ENCODE measurements at places on chromosomes 5 and 9. TPM values are rescaled to one million over a fixed set of nuclear protein-coding genes. Genes with fewer than 3 reads are reported as not detected.

DNA sequence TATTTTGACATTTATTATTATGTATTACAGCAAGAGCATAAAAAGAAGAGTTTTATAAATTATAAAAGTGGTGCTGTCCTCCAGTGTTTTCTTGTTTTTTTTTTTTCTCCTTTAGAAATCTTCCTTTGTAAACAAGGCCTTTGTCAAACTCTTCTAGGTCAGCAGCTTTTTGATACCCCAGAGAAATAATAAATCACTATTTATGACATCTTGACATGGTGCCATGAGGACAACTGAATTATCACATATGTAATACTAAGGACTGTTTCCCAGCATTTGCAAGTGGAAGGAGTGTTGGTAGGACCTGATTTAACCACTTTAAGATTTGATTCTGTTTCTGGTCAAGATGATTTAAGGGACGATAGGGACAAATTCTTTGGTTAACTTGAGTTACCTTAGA is 4.6 kb downstream of the SMARCA2 start:
- H3K27ac ChIP-seq, result no peak overlapping the region
- peaks cover 37% of the 10 kb centered on the region for H3K4me1 ChIP-seq
- DNase-seq, result no peak
- H3K4me3 ChIP-seq, result no peak overlapping the region

GRCh38 chr9:18749711-18750110 is 275.8 kb downstream of the ADAMTSL1 start:
- H3K36me3 ChIP-seq, result no peaks in the 10 kb centered on the region
- H3K27me3 ChIP-seq, result no peaks in the 10 kb centered on the region
- H3K27ac ChIP-seq, result no peak overlapping the region
- DNase-seq, result no peak

- H3K4me1 ChIP-seq, result no peaks in the 10 kb centered on the region
- no peaks in the 10 kb centered on the region for H3K27me3 ChIP-seq
- H3K27ac ChIP-seq, result no peak overlapping the region
- H3K36me3 ChIP-seq, result peaks cover 15% of the 10 kb centered on the region
- no peak overlapping the region for H3K4me3 ChIP-seq
- DNase-seq, result peak; percentile 42
These were observed 18.6 kb downstream of the GOLGA2 start for GRCh38 chr9:128257086-128257825.

DNA sequence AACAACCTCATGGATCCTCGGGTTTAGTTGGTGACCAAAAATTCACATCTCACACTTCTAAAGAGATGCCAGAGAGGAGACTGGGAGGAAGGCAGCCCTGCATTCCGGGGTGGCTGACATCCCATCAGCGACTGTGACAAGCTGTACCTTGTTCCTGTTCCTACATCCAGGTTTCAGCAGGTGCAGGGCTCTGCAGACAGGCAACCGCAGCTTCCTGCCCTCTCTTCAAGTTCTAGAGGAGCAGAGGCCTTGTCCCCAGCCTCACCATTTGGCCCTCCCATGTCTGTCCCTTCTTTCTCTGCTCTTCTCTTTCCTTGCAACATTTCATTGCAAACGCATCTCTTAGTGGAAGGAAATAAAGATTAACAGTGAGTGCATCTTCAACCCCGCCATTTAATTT is 454.6 kb downstream of the IRX1 start:
- H3K4me3 ChIP-seq, result no peak overlapping the region
- H3K4me1 ChIP-seq, result no peaks in the 10 kb centered on the region
- no peaks in the 10 kb centered on the region for H3K36me3 ChIP-seq
- no peak overlapping the region for H3K27ac ChIP-seq

GRCh38 chr5:170632985-170633234 is 129.1 kb downstream of the KCNIP1 start:
- H3K27me3 ChIP-seq, result no peaks in the 10 kb centered on the region
- H3K4me1 ChIP-seq, result no peaks in the 10 kb centered on the region

- peaks cover 17% of the 10 kb centered on the region for H3K36me3 ChIP-seq
- H3K27ac ChIP-seq, result no peak overlapping the region
- H3K4me3 ChIP-seq, result no peak overlapping the region
These were observed 34.5 kb downstream of the CREBRF start for GRCh38 chr5:173090639-173091038.

DNA sequence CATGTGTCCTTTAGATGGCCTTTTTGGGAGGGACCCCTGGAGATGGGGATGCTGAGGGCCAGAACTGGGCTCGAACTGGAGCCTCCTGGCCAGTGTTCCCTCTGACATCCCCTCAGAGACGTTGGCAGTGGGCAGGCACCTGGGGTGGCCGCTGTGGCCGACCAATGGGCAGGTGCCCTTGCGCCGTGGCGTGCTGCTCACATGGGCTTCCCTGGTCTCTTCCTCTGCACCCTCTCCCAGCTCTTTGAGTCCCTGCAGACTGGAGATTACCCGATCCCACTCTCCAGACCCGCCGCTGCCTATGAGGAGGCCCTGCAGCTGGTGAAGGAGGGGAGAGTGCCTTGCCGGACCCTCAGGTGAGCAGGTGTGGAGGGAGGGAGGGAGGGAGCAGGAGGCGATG is 19.9 kb upstream of the DOLPP1 start:
- no peak overlapping the region for H3K27ac ChIP-seq
- H3K4me3 ChIP-seq, result no peak overlapping the region
- peaks cover 6% of the 10 kb centered on the region for H3K36me3 ChIP-seq
- no peaks in the 10 kb centered on the region for H3K27me3 ChIP-seq
- no peaks in the 10 kb centered on the region for H3K4me1 ChIP-seq

DNA sequence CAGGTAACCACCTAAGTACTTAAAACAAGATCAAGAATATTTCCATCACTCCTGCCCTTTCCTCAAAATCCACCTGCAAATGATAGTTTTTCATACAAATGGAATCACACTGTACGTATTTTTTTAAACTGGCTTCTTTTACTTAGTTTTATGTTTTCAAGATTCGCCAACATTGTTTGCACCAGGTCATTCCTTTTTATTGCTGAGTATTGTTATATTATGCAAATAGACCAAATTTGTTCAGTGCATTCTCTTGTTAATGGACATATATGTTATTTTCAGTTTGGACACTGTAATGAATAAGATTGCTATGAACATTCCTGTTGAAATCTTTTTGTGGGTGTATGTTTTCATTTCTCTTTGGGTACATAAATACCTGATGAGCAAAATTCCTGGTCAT is 8.3 kb upstream of the ANKRD31 start:
- DNase-seq, result no peak
- no peaks in the 10 kb centered on the region for H3K4me1 ChIP-seq
- no peaks in the 10 kb centered on the region for H3K36me3 ChIP-seq
- no peaks in the 10 kb centered on the region for H3K27me3 ChIP-seq
- no peak overlapping the region for H3K27ac ChIP-seq
- H3K4me3 ChIP-seq, result no peak overlapping the region

- H3K27me3 ChIP-seq, result no peaks in the 10 kb centered on the region
- no peak for DNase-seq
- no peak overlapping the region for H3K27ac ChIP-seq
- H3K4me1 ChIP-seq, result no peaks in the 10 kb centered on the region
- H3K36me3 ChIP-seq, result no peaks in the 10 kb centered on the region
- no peak overlapping the region for H3K4me3 ChIP-seq
These were observed 663.8 kb upstream of the KLF4 start for GRCh38 chr9:108153416-108153815.

GRCh38 chr5:164052536-164053093 is 547.2 kb downstream of the MAT2B start:
- no peak for DNase-seq
- H3K27ac ChIP-seq, result no peak overlapping the region
- no peaks in the 10 kb centered on the region for H3K4me1 ChIP-seq
- no peaks in the 10 kb centered on the region for H3K27me3 ChIP-seq

DNA sequence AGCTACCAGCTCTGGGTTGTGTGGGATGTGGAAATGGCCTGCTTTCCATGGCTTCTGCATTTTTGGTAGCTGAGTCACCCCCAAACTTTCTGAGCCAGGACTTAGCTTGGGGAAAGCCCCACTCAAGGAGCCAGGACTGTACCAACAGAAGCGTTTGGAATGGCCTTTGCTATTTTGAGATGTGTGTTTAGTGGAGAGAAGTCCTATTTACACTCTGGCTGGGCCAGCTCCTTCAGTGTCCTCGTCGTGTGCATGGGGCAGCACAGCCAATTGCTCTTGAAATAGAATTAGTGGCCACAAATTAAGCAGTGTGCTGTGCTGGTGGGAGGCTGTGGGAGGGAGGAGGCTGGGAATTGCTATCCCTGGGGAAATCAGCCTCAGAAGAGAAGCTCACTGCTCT is 51.6 kb downstream of the ENTREP1 start:
- H3K27me3 ChIP-seq, result no peaks in the 10 kb centered on the region
- H3K27ac ChIP-seq, result no peak overlapping the region
- H3K4me3 ChIP-seq, result no peak overlapping the region
- no peaks in the 10 kb centered on the region for H3K4me1 ChIP-seq

- H3K27me3 ChIP-seq, result no peaks in the 10 kb centered on the region
- no peak for DNase-seq
- no peak overlapping the region for H3K27ac ChIP-seq
- H3K36me3 ChIP-seq, result no peaks in the 10 kb centered on the region
These were observed 2.6 kb downstream of the AP3S1 start for GRCh38 chr5:115844321-115844817.

DNA sequence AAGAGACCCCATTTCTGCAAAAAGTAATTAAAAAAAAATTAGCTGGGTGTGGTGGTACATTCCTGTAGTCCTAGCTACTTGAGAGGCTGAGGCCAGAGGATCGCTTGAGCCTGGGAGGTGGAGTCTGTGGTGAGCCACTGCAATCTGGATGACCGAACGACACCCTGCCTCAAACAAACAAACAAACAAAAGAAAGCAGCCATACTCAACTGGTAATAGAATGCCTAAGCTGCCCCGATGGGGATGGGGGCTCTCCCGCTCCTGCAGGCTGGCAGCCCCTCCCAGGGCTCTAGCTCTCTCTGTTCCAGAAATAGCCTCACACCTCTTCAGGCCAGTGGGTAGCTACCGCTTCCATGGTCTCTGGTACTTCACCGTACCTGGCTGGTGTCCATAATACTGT is 241.8 kb downstream of the FANCC start:
- DNase-seq, result no peak
- no peak overlapping the region for H3K4me3 ChIP-seq
- H3K27ac ChIP-seq, result no peak overlapping the region
- no peaks in the 10 kb centered on the region for H3K27me3 ChIP-seq
- peaks cover 42% of the 10 kb centered on the region for H3K36me3 ChIP-seq
- peaks cover 68% of the 10 kb centered on the region for H3K4me1 ChIP-seq

DNA sequence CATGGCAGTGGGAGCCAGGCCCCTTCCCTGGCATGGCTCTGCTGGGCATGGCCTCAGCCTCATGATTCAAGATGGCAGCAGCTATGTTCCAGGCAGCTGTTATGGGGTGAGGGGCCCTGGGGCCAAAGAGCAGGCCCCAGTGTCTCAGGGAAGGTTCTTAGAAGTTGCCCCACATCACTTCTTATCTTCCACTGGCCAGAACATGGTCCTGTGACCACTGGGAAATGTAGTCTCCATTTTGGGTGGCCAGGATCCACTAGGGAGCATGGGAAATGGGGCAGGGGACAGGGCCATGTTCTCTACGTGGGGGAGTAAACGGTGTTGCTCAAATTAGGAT is 18.3 kb downstream of the SUSD3 start:
- H3K27ac ChIP-seq, result no peak overlapping the region
- no peak overlapping the region for H3K4me3 ChIP-seq
- no peaks in the 10 kb centered on the region for H3K27me3 ChIP-seq
- no peak for DNase-seq
- no peaks in the 10 kb centered on the region for H3K36me3 ChIP-seq

GRCh38 chr5:83440826-83441225 is 30.7 kb upstream of the VCAN start:
- no peak overlapping the region for H3K4me3 ChIP-seq
- H3K36me3 ChIP-seq, result no peaks in the 10 kb centered on the region
- H3K27ac ChIP-seq, result no peak overlapping the region
- no peak for DNase-seq
- H3K4me1 ChIP-seq, result no peaks in the 10 kb centered on the region

DNA sequence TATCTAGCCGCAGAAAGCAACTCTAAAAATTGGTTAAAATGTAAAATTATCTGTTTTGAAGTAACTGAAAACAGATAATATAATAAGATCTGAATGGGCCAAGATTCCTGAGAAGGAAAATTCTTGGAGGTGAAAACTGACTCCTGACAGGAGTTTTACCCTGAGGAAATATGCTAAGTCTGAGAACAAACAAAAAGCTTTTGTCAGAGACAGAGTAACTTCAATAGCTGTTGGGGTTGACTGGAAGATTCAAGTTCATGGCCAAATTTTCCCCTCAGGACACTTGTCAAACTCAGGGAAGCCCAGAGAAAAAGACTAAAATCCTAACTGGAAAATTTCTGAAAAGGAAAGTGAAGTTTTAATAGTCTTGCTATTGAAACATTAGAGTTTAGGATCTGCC is 5.7 kb downstream of the PCDHB4 start:
- H3K36me3 ChIP-seq, result no peaks in the 10 kb centered on the region
- DNase-seq, result no peak
- no peaks in the 10 kb centered on the region for H3K4me1 ChIP-seq

- DNase-seq, result no peak
- no peaks in the 10 kb centered on the region for H3K4me1 ChIP-seq
- no peak overlapping the region for H3K4me3 ChIP-seq
- no peak overlapping the region for H3K27ac ChIP-seq
- H3K27me3 ChIP-seq, result no peaks in the 10 kb centered on the region
These were observed 173.7 kb downstream of the CARTPT start for GRCh38 chr5:71892641-71893365.

GRCh38 chr9:32957358-32957757 is 44.1 kb downstream of the APTX start:
- peaks cover 12% of the 10 kb centered on the region for H3K4me1 ChIP-seq
- no peaks in the 10 kb centered on the region for H3K27me3 ChIP-seq

GRCh38 chr5:146079695-146080373 is 25.5 kb downstream of the PLAC8L1 start:
- no peak overlapping the region for H3K4me3 ChIP-seq
- H3K27me3 ChIP-seq, result no peaks in the 10 kb centered on the region
- H3K27ac ChIP-seq, result no peak overlapping the region
- H3K4me1 ChIP-seq, result no peaks in the 10 kb centered on the region
- no peak for DNase-seq

- no peak overlapping the region for H3K27ac ChIP-seq
- H3K4me3 ChIP-seq, result no peak overlapping the region
- H3K36me3 ChIP-seq, result no peaks in the 10 kb centered on the region
- no peak for DNase-seq
- no peaks in the 10 kb centered on the region for H3K27me3 ChIP-seq
- no peaks in the 10 kb centered on the region for H3K4me1 ChIP-seq
These were observed 877.0 kb downstream of the NR2F1-AS1 start for GRCh38 chr5:92703976-92704375.

- H3K27ac ChIP-seq, result no peak overlapping the region
- DNase-seq, result peak; percentile 15
- H3K27me3 ChIP-seq, result peaks cover 4% of the 10 kb centered on the region
- no peak overlapping the region for H3K4me3 ChIP-seq
These were observed 5.3 kb downstream of the SLC36A3 start for GRCh38 chr5:151298063-151298855.

Gene CAVIN4
- total RNA-seq, result 0.09 TPM

Gene SEC61B
- 131 TPM for total RNA-seq

Gene C5orf58
- total RNA-seq, result not detected

Gene LRSAM1
- 4.9 TPM for total RNA-seq

Gene SPINK4
- not detected for total RNA-seq

Gene MRPL36
- total RNA-seq, result 19.5 TPM

Gene TPPP
- 4.3 TPM for total RNA-seq

Gene LIFR
- total RNA-seq, result 22.3 TPM

Gene GNA14
- total RNA-seq, result 1.9 TPM

Gene MLANA
- not detected for total RNA-seq

Gene SYNPO
- total RNA-seq, result 25.8 TPM

Gene SPINK5
- 0.19 TPM for total RNA-seq

Gene IL33
- total RNA-seq, result 1.7 TPM

Gene LURAP1L
- total RNA-seq, result 10.9 TPM

Gene IL4
- not detected for total RNA-seq
